ENCODE measurements at places on chromosomes 2 and 18.

DNA sequence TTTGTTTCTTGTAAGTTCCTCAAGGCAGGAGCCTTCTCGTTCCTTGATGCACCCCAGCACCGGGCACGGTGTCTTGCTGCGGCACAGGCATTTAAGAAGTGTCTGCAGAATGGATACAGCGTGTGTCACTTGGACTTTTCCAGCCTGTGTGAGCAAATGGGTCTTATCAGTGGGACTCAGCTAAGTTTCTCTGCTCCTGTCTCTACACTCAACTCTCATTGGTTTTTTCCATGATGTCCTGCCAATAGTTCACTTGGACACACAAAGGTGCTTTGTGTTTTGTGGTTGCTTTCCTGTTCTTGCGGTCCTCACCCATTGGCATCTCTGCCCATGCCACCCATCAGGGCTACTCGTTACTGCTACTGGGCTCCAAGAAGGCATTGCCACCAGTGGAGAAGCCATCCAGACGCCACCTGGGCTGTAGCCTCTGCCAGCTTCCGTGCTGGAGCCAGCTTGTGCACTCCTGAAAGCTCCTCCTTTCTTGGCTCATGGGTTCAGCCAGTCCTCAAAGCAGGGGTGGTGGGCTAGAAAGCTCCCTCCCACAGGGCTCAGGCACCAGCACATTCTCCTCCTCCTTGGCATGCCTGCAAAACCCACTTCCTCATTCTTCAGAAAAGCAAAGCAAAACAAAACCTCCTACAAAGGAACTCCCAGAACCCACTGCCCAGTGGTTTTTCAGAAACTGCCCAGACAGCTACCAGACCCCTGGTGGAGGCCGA lies 41.4 kb downstream of the IL1R2 start:
- DNase-seq: peak; percentile 17

DNA sequence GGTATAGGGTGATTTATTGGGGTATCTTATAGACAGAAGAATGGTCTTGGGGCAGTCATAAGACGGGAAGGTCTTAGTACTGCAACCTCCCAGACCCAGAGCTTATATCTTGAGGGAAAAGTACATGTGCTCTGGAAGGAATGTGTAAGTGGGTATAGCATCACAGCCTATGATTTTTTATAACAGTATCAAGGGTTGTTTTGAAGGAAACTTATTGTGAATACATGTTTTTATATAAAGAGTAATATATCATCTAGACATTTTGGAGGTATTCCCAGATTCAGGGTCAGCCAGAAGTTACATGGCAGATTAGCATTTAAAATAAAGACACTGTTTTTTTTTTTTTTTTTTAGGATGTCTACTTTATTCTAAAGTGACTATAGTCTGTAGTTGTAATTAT lies 47.6 kb upstream of the STON1 start:
- DNase-seq: no peak

GRCh38 chr18:63312737-63313395 lies 6.7 kb downstream of the BCL2 start:
- no peak for DNase-seq

DNA sequence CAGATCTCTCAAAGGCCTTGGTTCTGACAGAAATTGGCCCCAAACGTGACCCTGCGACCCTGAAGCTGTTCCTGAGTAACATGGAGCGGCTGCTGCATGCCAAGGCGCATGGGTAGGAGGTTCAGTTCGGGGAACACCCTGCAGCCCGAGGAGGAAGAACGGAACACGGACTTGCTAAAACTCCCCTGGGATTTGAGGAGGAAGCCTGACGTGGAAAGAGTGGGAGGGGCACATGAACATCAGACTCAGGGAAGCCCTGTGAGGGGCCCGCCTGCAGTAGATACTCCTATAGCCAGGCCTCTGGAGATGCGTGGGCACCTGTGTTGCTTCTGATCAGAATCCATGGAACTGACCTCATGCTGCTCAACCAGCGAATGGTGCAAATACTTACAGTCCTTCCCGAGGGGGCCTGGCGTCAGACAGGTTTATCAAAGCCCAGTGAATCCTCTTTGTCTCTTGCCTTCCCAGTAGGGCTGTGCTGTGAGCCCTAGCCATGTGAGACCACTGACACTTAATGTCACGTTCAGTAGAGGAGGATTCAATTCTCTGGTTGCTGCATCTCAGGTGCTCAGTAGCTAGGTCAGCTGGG lies 46.8 kb downstream of the IMPA2 start:
- no peak for DNase-seq

GRCh38 chr2:18440141-18440661 lies 120.3 kb downstream of the RDH14 start:
- DNase-seq: no peak

DNA sequence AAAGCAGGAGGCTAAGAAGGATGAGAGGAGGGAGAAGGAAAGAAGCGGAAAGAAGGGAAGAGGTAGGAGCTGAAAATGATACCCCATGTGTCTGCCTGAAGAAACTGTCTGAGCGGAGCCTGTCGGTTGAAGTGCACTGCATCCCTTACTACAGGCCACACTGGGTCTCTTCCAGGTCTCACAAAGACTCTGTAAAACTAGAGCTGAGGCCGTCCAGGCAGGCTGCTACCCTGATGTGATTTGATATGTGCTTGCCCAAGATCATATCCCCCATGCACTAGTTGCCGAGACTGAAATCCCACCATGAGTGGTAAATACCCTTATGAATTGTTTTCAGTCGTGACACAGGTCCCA lies 134.4 kb downstream of the MAIP1 start:
- DNase-seq: no peak

DNA sequence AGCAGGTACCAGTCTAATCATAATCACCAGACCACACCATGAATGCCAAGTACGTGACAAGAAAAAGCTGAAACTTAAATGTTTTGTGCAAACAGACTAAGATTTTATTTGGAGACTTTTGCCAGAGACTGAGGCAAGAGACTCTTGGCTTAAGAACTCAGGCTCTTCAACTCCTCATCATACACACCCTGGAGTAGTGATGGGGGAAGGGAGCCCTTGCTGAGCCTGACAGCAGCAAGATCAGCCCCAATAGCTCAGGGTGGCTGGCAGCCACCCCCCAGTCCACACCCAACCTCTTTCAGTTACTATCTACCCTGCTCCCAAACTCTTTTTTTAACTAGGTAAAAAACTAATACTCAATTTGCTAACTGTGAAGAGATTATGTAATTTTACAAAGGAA lies 114.8 kb downstream of the CCBE1 start:
- DNase-seq: no peak

DNA sequence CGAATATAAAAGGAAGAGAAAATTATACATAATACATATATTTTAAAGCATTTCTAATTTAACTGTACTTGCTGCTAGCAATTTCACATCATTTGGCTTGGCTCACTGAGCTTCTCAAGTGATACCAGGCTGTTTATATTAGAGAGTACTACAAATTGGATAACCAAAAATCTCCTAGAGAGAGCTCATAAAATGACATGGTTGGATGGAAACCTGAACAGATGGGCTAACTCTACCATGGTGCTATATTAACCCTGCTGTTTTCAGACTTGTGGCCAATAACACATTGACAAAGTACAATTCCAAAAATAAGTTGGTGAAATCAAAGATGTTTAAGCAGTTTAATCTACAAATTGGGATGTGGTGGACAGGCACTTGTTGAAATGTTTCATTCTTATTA lies 364.4 kb upstream of the GCFC2 start:
- no peak for DNase-seq

DNA sequence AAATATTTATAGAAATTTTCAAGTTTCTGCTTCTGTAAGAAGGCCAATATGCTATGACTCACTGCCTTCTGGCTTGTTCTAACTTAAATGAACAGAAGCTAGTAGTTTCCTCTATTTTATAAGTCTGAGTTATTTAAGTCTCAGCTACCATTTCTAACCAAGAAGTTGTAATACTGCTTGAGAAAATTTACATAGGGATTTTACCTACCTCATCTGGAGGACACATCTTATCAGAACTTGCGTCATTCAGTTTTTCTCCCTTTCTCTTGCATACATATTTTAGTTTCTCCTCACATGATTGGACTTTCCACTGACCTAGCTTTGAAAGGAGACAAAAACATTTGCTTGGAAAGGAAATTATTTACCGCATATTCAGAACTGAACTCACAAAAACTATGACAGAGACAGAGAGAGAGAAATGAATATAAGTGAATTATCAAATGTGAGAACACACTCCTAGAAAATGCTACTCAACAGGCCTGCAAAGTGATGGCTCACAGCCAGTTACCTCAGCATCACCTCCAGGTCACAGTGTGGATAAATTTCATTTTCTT lies 81.1 kb upstream of the CD302 start:
- DNase-seq: no peak

GRCh38 chr18:32049393-32050171 lies 31.0 kb downstream of the RNF125 start:
- peak; percentile 63 for DNase-seq

DNA sequence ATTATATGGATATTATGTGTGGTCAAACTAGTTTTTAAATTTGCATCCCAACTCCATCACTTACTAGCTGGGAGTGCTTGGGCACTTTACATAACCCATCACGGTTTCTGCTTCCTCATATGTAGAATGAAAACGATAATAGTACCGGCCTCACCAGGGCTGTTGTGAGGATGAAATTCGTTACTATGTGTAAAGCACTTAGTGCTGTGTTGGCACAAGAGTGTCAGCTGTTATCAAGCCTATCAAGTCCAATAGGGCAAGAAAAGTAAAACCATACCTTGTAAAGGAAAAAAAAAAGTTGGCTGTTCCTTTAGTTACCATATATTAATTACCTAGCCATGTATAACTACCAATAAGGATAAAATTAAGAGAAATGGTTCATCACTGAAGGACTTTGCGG lies 65.4 kb downstream of the TET3 start:
- no peak for DNase-seq

DNA sequence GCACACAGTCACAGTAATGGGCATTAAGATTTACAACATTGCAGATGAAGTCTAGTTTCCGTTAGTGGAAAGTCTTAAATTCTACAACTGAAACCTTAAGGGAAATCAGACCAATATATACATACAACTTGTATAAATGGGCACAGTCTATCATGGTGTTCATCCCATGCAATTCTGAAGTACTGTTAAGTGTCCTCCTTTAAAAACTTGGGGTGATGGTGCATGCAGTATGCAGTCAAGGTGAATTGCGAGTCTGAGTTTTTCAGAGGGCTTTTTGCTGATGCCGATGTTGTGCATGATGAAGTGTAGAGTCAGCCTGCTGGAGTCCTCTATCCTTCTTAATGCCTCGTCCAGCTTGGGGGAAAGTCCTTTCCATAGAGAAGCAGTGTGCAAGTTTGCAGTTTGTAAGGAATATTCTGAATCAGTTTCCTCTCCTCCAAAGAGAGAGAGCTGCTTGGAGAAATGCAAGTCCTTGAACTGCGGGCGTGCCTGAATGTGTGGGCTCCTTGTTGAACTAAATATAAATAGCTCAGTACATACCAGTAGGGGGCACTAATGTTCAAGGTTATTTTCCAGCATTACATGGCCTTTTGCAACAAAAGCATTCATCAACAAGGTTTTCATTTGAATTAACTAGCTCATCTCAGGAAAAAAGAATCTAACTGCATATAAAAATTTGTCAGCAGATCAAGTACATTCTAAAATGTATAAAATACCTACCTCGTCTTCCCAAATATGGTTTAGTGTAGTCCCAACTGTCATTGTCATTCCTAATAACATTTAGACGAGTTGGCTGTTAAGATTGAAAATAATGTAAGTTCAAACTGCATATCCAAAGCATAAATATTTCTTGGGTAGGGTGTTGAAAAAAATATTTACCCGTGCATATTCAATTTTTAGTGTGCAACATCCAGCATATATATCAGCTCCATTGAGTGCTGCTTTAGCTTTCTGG lies 21.3 kb downstream of the HNRNPLL start:
- peak; percentile 85 for DNase-seq

- no peak for DNase-seq
These were observed 244.5 kb downstream of the TCF4 start for GRCh38 chr18:55343396-55344073.

GRCh38 chr2:100835006-100835659 lies 15.2 kb downstream of the NPAS2 start:
- DNase-seq: no peak
